ENCODE measurements at places on chromosomes 11 and 22.

DNA sequence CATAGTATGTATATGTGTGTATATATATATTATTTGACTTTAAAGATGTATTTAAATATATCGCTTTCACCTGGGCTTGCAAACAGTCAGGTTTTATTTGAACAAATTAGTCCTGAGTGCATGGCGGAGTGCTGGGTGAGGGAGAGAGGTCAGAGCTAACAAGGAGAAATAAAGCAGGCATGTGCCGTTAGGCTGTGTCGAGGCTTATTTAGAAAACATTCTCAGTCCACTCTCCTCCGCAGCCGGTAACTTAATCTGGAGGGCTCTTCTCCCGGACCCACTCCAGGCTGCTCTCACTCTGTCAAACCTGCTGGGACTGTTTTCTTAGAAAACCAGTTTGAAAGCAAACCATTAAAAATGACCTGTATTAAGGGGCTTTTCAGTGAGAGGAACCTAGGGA, 455.9 kb downstream of the MN1 start:
- DNase-seq, result no peak

GRCh38 chr11:43734256-43734655, 53.7 kb downstream of the HSD17B12 start:
- no peak for DNase-seq

DNA sequence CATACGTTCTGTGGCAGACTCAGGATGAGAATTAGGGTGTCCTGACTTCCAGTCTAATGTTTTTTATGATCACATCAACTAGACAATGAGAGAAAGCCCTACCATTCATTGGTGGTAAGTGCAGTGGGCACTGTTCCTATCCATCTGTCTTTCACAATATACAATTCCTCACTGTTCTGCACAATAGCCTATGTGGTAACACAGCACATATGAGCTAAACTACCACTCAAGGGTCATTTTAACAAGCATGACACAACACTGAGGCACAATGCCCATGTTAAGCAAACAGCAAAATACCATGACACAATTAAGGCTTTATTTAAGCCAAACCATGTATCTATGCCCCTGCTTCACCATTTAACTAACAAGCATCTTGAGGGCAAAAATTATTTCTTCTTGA, 52.3 kb downstream of the SIK3 start:
- no peak for DNase-seq

DNA sequence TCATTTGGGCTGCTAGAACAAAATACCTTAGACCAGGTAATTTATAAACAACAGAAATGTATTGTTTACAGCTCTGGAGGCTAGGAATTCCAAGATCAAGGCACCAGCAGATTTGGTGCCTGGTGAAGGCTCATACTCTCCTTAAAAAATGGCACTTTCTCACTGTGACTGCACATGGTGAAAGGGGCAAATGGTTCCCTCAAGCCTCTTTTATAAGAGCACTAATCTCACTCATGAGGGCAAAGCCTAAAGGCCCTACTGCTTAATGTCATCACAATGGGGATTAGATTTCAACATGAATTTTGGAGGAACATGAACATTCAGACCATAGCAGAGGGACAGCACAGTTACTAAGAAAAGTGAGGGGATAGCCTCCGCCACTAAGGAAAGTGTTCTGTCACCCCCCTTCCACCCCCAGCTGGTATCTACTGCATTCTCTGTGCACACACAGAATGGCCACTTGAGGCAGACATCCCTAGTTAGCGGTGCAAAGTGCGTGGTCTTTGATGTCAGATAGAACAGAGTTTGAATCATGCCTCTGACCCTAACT, 47.2 kb upstream of the CEP295 start:
- no peak for DNase-seq

- no peak for DNase-seq
These were observed 543.4 kb downstream of the BUD13 start for GRCh38 chr11:116229236-116229970.

- no peak for DNase-seq
These were observed 17.4 kb downstream of the FXYD6 start for GRCh38 chr11:117859061-117859460.

DNA sequence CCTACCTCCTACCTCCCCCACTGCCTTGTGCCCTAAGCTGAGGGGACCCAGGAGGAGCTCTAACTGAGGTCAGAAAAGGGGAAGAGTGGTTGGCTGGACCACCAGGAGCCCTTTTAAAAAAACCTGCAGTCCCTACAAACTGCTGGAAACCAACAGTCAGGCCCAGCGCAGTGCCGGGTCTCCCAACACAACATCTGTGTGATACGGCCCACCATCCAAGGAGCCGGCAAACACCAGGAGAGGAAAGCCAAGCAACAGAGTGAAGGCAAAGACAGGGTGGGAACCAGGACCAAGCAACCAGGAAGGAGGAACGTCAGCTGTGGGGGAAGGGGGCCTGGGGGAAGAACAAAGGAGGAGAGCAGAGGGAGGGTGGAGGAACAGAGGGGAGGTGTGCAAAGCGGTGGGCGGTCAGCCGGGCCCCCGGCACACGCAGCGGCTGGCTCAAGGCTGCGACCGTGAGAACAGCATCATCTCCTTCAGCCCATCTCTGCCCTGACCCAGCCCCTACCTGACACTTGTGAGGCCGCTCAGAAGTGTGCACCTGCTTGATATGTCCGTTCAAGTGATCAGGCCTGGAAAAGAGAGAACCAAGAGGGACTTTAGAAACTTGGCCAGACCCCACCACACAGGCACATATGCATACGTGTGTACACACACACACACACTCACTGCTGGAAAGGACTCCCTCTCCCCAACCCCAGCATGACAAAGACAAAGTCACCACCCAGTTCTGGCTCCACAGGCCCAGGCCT, 3.6 kb downstream of the PATZ1 start:
- no peak for DNase-seq

GRCh38 chr11:20002312-20003216, 157.7 kb downstream of the DBX1 start:
- no peak for DNase-seq

DNA sequence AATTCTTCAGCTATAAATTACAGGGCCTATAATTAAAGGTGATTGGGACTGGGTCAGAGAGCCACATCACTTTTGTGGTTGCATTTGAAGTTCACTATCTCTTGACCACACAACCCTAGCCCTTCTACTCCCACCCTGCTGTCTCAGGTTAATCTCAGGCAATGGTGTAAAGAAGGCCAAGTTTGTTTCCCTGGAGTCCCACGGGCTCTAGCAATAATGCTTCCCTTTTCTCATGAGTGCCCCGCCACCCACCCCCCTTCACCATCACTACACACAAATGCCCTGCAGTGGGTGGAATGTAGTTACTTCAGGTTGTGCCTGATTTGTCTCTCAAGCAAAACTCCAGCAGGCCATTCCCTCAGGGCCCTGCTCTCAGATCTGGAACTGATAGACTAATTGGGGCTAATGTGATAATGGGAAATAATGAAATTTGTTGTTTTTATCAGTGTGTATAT, 1.8 kb upstream of the EHF start:
- no peak for DNase-seq

DNA sequence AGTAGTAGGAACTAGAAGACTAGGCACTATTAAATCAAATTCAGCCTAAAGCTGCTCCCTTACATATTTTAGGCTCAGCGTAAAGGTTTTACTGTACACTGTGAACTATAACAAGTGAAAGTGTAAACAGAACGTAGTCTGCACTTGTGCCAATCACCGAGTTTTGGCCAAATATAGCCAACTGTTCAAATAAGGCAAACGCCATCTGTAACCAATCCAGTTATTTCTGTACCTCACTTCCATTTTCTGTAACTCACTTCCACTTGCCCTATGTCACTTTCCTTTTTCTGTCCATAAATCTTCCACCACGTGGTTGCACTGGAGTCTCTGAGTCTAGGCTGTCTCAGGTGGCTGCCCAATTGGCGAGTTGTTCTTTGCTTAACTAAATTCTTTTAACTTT, 2132.2 kb downstream of the LRRC4C start:
- no peak for DNase-seq

- no peak for DNase-seq
These were observed 38.4 kb downstream of the CD44 start for GRCh38 chr11:35177370-35177769.

All from RCC 7860 (cell line).